ENCODE measurements at places on chromosomes 12 and 14.

GRCh38 chr14:68250927-68251768, 431.6 kb downstream of the RAD51B start:
- no peak for DNase-seq

GRCh38 chr12:108589028-108589839, 8.7 kb downstream of the TMEM119 start:
- no peak for DNase-seq

GRCh38 chr12:29429999-29430715, 49.2 kb upstream of the ERGIC2 start:
- no peak for DNase-seq

GRCh38 chr12:106010741-106011140, 128.0 kb downstream of the NUAK1 start:
- DNase-seq: no peak

- no peak for DNase-seq
Observed at GRCh38 chr12:31479516-31480210, 111.3 kb downstream of the DENND5B start.
